ENCODE measurements at places on chromosomes 13 and 19.
A peak's percentile ranks its signal among the peaks of the same experiment; 100 is the strongest.

GRCh38 chr13:49791315-49791710 lies 1.2 kb downstream of the KPNA3 start:
- ATAC-seq: no peak

DNA sequence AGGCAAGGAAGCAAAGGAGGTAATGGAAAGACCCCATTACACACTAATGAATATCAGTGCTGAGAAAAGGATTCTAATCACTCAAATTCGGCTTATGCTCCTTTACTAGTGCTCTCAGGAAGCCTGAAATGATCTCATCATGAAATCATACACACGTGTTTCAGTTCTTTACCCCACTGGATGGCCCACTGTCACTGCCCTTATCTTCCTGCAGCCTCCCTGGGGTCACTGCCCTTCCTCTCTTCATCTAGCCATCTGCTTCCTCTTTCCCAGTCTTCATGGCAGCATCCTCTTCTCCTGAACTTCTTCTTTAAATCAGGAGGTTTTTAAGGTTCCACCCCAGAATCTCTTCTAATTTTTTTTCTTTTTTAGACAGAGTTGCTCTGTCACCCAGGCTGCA lies 27.9 kb upstream of the EEF1AKMT1 start:
- ATAC-seq: no peak

GRCh38 chr13:18960637-18961227 lies 220.9 kb downstream of the TUBA3C start:
- no peak for ATAC-seq

DNA sequence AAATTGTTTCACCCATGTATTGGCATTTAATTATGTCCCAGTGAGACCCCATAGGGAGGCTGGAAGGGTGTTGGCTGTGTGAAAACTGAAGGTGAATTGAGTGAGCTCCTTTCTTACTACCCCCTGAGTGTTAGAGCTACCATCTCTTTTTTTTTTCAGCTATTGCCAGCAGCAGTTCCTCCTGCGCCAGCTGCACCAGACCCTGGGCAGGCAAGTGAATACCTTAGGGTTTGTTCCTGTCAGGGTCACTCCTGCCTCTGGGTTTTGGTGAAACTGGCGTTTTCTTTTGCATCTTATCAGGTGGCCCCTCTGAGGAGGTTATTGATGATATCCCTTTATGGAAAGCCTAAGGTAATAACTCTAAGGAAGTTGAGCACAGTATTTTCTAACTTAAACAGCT lies 25.5 kb downstream of the CEACAM8 start:
- no peak for ATAC-seq

- ATAC-seq: no peak
These were observed 17.7 kb upstream of the OLFM2 start for GRCh38 chr19:9953802-9954542.

GRCh38 chr19:30293051-30293785 lies 79.0 kb upstream of the ZNF536 start:
- ATAC-seq: no peak

- no peak for ATAC-seq
These were observed 76.2 kb downstream of the C13orf42 start for GRCh38 chr13:51034906-51035305.

GRCh38 chr13:20116213-20116612 lies 44.6 kb downstream of the GJA3 start:
- ATAC-seq: no peak

GRCh38 chr19:10317857-10318462 lies 2.1 kb upstream of the FDX2 start:
- no peak for ATAC-seq

DNA sequence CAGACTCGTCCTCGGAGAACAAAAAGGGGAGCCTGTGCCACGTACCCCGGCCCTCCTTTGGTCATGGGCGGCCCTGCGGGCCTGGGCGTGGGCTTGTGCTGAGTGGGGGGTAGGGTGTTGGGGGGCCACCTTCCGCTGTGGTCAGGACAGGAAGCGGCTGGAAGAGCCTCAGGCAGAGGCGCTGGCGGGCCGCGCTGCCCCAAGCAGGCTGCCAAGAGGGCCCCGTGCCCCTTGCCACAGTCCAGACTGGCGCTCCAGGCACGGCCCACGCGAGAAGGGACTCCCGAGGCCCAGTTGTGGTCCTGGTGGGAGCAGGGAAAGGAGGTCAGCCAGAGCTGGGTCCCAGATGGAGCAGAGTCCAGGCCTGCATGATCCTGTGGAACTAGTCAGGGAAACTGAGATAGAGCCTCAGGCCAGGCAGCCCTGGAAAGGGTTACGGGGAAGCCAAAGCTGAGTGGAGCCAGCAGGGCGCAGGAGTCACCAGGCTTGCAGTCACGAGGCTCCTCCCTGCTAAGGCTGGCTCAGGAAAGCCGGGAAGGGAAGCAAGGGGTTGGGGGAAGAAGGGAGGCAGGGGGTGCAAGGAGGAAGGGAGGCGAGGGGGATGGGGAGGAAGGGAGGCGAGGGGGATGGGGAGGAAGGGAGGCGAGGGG lies 135.0 kb downstream of the CRYL1 start:
- ATAC-seq: no peak

GRCh38 chr19:56139847-56140582 lies 1.1 kb upstream of the ZNF444 start:
- no peak for ATAC-seq

- peak; percentile 70 for ATAC-seq
These were observed 9.7 kb downstream of the PRKACA start for GRCh38 chr19:14107581-14108461.

DNA sequence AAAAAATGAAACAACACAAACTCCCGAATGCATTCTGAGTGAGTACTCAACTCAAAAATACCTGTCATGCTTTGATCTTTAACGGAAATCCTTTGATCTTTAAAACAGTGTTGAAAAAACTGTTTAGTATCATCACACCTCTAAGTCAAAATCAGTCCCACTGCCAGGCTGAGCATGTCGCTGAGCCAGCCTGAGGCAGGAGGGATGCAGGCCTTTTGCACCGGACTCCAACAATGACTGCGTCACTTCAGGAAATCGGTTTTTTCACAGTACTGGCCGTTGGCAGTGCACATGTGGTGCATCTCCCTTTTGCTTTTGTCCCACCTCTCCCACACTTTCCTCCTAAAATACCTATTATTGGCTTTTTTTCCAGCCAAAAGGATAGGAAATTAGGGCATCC lies 78.2 kb downstream of the SHISA2 start:
- no peak for ATAC-seq

- peak; percentile 5 for ATAC-seq
These were observed 897 bp downstream of the ETHE1 start for GRCh38 chr19:43525836-43526771.

DNA sequence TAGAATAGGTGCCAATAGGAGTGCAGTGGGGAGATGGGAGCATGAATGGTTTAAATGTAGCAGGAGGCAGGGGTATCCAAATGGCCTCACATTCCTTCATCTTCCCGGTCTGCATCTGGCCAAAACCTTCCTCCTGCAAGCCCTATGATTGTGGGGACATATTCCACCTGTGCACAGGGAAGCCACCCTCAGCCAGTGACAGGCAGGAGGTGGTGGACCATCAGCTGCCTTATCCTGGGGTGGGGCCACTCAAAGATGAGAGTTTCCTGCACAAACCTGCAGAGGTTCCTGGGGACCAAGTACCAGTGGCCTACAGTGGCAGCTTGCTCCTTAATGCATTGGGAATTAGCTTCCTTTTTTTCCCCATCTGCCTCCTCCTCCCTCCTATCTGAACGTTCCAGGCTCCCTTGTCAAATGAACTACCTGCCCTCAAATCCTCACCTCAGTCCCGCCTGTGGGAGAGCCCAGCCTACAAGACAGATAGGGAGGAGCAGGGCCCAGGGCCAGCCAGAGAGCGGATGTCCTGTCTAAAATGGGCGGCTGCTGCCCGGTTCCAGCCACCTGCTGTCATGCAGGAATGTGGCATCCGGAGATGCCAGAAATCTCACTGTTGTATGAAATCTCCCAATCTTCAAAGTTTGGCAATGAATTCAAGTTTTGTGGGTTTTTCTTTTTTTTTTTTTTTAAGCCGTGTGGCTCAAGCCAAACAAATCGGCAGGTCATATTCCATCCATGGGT lies 85.0 kb downstream of the TSHZ3 start:
- ATAC-seq: no peak

- no peak for ATAC-seq
These were observed 31.1 kb downstream of the AP1M1 start for GRCh38 chr19:16228637-16229321.

- no peak for ATAC-seq
These were observed 26.0 kb upstream of the NFIC start for GRCh38 chr19:3340340-3340739.

- no peak for ATAC-seq
These were observed 20.9 kb downstream of the LIG4 start for GRCh38 chr13:108194435-108194936.

GRCh38 chr13:113881614-113882266 lies 17.9 kb upstream of the GAS6 start:
- ATAC-seq: peak; percentile 60

- no peak for ATAC-seq
These were observed 21.5 kb downstream of the GSX1 start for GRCh38 chr13:27813826-27814225.

GRCh38 chr19:32067685-32068084 lies 277.7 kb upstream of the ZNF507 start:
- ATAC-seq: no peak

- ATAC-seq: no peak
These were observed 65.7 kb downstream of the SPACA7 start for GRCh38 chr13:112441779-112442310.

DNA sequence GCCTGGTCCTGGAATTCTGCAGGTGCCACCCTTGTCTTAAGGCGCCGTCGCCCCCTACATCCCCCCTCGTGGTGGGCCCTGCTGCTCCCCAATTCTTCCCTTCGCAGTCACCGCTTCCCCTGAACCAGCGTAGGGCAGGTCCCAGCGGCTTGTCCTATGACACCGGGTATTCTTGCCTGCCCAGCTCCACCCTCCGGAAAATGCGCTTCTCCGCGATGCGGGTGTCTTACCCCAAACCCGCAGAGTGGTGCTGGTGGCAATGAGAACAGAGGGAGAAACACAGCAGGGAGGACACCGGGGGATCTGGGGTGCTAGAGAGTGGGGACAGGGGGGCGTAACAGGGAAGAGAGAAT lies 9.0 kb downstream of the ZNF808 start:
- ATAC-seq: peak; percentile 26

- ATAC-seq: peak; percentile 14
These were observed 885 bp downstream of the MLNR start for GRCh38 chr13:49220856-49221589.

GRCh38 chr13:20831933-20832332 lies 58.2 kb upstream of the EEF1AKMT1 start:
- no peak for ATAC-seq

- no peak for ATAC-seq
These were observed 8.2 kb downstream of the REX1BD start for GRCh38 chr19:18596752-18597157.

DNA sequence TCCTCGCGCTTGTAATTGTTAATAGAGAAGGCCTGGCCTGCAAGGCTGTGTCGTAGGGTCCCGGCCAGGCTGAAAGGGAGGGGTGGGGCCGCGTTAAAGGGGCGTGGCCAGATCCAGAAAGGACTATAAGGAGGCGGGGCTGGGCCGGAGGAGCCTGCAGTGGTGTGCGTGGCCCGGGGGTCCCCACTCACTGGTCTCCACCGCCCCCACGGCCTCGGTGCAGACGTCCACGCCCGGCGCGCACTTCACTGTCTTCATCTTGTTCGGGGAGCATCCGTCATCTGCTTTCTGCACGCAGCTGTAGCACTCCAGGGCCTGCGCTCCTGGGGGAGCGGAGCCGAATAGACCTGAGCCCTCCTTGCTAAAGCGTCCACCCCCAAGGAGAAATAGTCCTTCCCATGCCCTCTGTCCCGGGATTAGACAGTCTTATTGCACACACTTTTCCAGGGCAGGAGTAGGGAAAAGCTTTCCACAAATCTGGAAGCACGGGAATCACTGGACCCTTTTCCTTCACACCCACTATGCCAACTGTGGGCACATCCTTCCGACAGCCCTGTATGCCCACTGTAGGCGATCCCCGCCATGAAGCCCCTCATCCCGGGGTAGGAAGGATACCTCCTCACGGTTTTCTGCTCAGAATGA lies 1.2 kb downstream of the LYPD3 start:
- ATAC-seq: peak; percentile 70

DNA sequence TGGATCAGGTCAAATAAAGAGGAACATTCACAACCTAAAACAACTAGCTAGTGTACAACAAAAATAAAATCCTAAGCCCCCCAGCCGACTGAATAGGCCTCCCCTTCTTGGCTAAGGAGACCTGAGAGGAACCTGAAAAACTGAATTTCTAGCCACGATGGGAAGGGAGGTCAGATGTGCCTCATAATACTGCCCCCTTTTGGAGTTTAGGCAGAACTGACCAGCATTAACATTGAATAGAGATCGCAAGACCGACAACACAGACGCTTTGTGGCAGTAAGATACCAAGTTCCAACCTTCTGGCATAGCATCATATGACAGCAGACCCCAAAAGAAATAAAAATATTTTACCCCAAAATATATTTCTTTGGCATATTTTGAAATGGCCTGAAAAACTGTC lies 15.9 kb downstream of the CBY2 start:
- ATAC-seq: no peak

DNA sequence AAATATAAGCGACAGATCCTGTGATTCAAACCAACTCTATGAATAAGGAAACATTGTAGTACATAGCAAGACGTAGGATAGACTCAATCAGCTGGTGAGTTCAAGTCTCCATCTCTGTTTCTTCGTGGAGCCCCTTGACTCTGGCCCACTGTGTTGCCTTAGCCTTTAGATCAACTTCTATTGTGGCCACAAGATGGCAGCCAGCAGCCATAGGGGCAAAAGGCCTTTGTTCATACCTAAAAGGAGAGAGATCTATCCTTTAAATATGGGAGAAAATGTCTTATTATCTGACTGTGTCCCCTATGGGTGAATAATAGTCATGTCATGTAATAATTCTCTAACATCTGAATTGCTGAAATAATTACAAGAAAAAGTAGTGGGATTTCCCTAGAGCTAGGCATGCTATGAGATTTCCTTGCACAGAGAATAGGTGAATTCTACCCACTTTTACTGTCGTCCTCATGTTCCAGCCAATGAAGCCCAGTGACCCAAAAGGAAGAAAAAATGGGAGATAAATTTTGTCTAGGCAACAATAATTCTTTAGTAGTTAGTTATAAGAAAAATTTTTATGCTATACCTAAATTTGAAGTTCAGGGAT lies 129.4 kb downstream of the PCDH20 start:
- no peak for ATAC-seq

DNA sequence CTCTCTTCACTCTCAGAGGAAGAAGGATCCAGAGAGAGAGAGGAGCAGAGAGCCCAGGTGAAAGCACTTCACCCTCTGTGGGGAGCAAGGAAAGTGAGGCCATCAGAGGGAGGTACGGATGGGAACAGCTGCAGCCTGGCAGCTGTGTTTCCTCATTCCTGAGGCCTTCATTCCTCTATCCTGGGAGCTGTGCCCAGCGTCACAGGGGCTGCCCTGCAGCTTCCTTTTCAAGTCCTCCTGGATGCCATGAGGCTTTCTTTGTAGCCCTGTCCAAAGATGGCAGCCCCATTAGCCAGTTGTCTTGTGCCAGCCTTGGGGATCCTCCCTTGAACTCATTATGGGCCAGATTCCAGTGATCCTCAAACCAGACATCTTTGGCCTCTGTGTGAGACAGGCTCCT lies 76.8 kb upstream of the PCDH8 start:
- ATAC-seq: peak; percentile 50

GRCh38 chr19:23281663-23282276 lies 31.6 kb upstream of the ZNF724 start:
- ATAC-seq: no peak
